ENCODE measurements at places on chromosomes 6 and 20. TPM values are rescaled to one million over a fixed set of nuclear protein-coding genes. Genes with fewer than 3 reads are reported as not detected.

Gene BPIFA1
- not detected for total RNA-seq

Gene PRRT1
- 2.4 TPM for total RNA-seq

Gene PBOV1
- not detected for total RNA-seq

Gene FAM229B
- total RNA-seq = 27.2 TPM

Gene NR2E1
- total RNA-seq = not detected

Gene SIRPG
- 2.5 TPM for total RNA-seq

Gene FILIP1
- total RNA-seq = 4.6 TPM
